ENCODE measurements at places on chromosomes 3 and 15.
A peak's percentile ranks its signal among the peaks of the same experiment; 100 is the strongest.

- no peak for DNase-seq
These were observed 856.8 kb downstream of the OTOL1 start for GRCh38 chr3:162353414-162353813.

DNA sequence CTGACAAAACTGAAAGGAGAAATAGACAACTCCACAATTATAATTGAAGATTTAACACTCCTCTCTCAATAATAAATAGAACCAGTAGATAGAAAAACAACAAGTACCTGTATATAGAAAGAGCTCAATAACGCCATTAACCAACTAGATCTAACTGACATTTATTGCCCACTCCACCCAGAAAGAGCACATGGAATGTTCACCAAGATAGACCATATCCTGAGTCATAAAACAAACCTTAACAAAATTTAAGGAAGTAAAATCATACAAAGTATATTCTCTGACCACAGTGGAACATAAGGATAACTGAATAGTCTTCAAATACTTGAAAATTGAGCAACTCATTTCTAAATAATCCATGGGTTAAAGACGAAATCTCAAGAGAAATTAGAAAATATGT, 25.1 kb downstream of the KBTBD12 start:
- DNase-seq: no peak

GRCh38 chr15:85041230-85041629, 59.6 kb downstream of the PDE8A start:
- no peak for DNase-seq

DNA sequence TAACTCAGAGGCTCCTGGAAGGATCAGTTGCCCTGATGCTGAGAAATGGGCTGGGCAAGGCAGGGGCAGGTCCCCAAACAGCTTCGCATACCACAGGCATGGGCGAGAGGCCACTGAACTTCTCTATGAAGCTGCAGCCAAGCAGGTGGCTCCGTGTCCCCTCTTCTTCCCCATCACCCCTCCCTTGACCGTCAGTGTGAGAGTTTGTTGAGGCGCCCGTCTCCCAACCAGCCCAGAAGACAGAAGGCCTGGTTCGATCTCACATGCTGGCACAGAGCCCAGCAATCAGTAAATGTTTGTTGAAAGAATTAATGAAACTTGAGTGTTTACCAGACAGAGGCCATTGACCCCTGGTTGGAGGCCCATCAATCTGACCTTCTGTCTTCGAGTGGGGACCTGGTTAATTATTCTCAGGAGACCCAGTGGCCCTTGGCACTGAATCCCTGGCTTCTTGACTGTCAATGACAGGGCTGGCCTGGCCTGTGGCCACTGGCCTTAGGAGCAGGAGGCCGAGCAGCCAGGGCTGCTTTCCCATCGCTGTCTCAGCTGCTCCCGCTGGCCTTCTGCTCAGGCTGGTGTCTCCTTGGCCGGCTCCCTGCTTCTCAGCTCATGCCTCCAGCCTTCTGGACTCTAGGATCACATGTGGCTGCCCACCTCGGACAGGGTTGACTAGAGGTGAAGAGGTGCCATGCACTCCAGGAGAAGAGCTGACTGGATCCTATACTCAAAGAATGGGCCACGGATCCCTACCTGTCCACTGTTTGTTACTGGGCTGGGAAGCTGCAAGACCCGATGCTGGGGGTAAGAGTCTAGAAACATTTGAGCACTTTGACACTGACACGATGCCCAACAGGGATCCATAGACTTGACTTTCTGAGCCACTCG, 113.4 kb downstream of the ASB7 start:
- DNase-seq: peak; percentile 52

DNA sequence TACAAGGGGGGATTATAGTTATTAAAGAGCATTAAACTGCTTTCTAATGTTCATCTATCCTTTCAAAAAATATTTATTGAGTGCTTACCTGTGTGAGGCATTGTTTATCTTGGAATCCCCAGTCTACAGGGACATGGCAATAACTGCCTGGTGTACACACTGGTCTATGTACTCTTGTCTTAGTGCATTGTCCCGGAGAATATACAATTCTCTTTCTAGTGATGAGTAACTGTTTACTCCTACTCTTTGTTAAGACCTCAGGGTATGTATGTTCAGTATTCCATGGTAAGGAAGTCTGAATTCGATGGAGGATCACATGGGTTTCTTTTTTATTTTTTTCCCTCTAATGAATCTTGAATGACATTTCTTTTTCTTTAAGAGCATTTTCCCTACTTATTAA, 772.4 kb upstream of the NR2F2 start:
- no peak for DNase-seq

GRCh38 chr15:66941791-66942190, 123.6 kb upstream of the SMAD3 start:
- peak; percentile 52 for DNase-seq

DNA sequence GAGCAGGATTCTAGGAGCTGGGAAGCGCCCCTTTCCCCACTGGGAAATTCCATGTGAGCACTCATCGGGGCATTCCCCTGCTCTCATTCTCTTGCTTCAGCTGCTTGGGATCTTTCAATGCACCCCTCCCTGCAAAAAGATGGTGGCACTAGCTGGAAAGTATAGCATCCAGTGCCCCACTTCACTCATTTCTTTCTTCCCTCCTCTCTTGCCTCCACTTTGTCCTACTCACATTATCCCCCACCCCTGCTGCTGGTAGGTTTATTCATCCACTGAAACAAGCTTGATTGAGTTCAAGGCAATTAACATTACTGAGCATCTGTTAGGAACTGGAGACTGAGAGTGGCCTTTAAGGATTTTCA, 84.8 kb upstream of the LIMD1 start:
- DNase-seq: no peak

DNA sequence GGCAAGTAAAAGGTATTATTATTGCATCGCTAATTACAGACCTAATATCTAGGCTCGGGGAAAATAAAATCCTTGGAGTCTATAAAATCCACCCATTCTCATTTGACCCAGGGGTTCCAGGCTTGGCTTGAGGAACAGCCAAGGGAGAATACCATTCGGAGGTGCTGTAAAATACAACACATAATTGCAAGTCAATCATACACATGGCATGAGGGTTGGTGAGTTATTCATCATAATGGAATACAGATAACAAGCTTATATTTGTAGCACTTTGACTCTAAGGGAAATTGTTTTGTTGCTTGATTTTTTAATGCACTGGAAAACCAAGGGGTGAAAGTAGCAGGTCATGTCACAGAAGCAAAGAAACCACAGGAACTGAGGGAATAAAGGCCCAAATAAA, 16.8 kb upstream of the DIS3L start:
- DNase-seq: no peak

GRCh38 chr3:193895409-193895808, 240.5 kb upstream of the HES1 start:
- DNase-seq: no peak

DNA sequence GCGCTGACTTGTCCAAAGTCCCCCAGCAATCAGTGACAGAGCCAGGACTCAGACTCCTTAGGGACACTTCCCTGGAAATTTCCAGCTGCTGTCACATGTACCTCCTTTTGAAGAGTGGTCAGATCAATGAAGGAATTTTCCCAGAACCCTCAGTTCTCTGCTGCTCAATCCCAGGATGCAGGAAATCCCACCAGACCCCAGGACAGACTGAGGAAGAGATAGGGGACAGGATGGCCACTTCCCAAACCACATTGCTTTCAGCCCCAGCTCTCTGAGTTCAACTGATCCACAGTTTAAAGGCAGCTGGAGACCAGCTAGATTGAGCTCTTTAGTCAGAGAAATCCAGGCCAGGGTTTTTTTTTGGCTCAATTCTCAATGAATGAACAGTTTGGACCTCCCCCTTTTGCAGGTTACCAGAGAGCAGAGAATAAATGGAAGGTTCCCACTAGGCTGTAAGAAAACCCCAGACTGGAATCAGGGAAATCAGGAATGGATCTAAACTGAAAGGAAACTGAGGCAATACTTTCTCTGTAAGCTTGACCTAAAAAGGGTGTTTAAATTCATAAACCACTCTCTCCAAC, 1.5 kb downstream of the CYP1A1 start:
- peak; percentile 31 for DNase-seq

DNA sequence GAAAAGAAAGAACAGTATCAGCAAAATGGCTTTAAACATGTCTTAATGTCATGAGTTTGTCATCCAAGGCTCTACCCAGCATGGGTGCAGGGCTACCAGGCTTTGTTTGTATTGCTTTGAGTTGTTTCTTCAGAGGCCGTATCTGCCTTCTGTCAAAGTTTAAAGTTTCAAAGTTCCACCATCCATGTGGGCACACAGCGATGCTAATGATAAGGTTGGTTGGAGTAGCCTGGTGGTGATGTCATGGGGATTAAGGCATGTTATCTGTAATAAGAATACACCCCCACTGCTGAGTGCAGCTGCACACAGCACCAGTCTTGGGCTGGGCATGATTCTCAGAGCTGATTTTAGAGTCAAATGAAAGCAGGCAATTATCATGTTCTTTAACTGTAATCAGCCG, 72.0 kb upstream of the LRTM1 start:
- no peak for DNase-seq

- DNase-seq: no peak
These were observed 55.4 kb downstream of the RASGRF1 start for GRCh38 chr15:79035111-79035601.

DNA sequence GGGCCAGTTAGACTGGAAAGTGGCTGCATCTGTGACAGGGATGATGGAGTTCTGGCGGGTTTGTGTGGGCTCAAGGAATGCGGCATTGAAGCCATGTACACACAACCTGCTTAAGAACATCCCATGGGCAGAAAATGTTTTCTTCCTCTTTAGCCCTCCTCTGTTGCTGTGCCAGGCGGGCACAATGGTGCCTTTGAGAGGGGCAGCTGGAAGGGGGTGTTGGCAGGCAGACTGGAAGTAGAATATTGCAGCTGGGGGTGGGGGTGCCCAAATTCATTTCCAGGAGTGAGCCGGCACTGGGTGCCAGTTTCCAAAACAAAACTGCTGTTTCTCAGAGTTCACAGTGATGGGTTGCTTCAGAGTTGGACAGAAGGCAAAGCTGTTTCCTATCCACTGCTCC, 91.8 kb upstream of the ETV5 start:
- no peak for DNase-seq

DNA sequence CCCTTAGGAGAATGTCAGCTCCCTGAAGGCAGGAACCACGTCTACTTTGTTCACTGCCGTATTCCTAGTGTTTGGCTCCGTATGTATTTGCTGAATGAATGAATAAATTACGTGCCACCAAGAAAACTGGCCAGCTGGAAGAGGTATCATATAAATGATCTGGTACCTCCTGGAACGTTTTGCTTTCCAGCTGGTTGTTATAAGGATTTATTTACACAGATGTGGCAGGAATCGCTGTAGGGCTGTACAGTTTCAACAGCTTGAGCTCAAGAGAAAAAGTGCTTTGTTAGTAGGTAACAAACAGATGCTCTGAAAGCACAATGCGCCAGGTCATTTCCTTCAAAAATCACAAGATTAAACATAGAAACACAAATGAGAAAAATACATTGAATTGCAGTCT, 108.8 kb upstream of the ATP2B2 start:
- no peak for DNase-seq
